ENCODE measurements at places on chromosomes 1 and 21.

DNA sequence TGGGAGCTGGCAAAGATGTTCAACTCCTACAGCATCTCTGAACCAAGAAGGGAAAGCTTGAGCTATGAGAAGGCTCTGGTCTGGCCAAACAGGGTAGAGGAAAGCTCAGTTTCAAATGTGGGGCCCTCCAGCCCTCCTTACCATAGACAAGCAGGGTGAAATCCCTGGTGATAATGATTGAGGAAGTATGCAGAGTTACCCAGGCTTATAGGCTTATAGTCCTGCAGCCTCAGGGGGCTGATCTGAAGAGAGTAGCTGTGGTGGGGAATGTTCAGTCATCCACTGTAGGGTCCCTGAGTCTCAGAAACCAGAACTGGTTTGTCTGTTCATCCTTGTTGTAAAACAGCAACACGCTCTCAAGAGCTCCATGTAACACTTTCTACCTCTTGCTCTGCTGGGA is 19.8 kb upstream of the LY9 start:
- no peak for DNase-seq

GRCh38 chr1:21912038-21912758 is 24.9 kb downstream of the HSPG2 start:
- no peak for DNase-seq

- no peak for DNase-seq
Measured at GRCh38 chr1:205582046-205582445, 49.8 kb downstream of the ELK4 start.

DNA sequence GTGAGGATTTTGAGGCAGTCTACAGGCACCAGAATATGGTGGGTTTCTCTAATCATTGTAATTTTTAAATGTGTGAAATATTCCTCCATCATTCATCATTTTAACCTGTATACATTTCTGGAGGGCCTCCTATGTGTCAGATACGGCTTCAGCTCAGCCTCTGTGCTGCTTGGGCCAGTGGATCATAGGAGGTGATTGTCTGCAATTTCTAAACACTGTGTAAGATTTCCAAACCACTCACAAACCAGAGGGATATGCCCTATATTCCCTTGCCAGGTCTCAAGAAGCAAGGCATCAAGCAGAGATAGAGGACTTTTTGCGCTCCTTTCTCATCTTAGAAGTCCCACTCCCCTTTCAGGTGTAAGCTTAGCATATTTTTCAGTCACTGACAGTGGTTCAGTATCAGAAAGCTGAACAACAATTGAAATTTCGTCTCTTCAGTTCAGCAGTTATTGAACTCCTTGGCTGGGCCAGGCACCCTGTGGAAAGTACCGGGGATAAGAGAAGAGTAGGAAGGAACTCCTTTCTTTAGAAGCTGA is 190.9 kb downstream of the NFIA start:
- DNase-seq: no peak

- no peak for DNase-seq
Measured at GRCh38 chr1:175195281-175195680, 2.7 kb upstream of the KIAA0040 start.

All from AG10803 (cell line).